HS-5 (cell line): ENCODE measurements at places on chromosomes 7 and 10.

DNA sequence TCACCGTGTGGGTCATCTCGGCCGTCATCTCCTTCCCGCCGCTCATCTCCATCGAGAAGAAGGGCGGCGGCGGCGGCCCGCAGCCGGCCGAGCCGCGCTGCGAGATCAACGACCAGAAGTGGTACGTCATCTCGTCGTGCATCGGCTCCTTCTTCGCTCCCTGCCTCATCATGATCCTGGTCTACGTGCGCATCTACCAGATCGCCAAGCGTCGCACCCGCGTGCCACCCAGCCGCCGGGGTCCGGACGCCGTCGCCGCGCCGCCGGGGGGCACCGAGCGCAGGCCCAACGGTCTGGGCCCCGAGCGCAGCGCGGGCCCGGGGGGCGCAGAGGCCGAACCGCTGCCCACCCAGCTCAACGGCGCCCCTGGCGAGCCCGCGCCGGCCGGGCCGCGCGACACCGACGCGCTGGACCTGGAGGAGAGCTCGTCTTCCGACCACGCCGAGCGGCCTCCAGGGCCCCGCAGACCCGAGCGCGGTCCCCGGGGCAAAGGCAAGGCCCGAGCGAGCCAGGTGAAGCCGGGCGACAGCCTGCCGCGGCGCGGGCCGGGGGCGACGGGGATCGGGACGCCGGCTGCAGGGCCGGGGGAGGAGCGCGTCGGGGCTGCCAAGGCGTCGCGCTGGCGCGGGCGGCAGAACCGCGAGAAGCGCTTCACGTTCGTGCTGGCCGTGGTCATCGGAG lies 1.8 kb downstream of the ADRA2A start:
- no peak for DNase-seq

DNA sequence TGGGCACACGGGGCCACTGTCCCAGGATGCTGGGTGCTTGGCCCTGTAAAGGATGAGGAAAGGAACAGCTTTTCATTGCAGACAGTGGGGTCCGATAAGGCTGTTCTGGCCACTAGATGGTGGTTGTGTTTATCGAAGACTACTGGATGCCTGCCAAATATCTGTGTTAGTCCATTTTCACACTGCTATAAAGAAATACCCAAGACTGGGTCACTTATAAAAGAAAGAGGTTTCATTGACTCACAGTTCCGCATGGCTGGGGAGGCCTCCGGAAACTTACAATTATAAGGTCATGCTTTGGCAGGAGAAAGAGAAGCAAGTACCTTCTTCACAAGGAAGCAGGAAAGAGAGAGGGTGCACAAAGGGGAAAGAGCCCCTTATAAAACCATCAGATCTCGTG lies 32.2 kb upstream of the GARS1 start:
- DNase-seq: no peak

- DNase-seq: no peak
These were observed 113.5 kb upstream of the PDCD4 start for GRCh38 chr10:110758128-110758765.

GRCh38 chr7:25978466-25978865 lies 173.5 kb upstream of the NFE2L3 start:
- no peak for DNase-seq

GRCh38 chr10:13669182-13669855 lies 82.6 kb downstream of the PRPF18 start:
- no peak for DNase-seq

GRCh38 chr10:125878957-125879835 lies 1.9 kb downstream of the DHX32 start:
- peak; percentile 71 for DNase-seq

DNA sequence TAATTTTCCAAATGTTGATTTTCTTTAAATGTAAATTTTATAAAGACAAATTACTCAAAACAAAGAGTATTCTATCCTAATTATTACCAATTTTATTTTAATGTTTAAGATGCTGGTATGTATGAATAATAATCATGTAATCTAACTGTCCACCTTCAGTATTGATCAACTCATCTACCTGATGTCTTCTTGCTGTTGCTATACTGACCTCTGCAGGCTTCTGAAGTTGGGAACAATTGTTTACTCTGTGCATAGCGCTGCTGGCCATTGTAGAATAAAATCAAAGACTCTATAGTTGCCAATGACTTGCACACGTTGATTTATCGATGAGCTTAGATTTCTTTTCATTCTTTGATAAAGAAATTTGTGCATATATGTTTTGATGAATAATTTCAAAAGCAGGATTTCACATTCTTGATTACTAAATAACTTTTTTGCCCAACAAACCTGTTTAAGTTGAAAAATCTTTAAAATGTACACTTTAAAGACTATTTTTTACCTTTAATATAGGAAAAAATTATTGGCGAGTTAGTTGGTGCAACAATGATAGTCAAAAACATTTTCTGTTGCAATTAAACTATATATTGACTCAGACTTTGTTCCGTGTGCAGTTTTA lies 282.3 kb downstream of the TFEC start:
- no peak for DNase-seq

GRCh38 chr10:91022924-91023699 lies 102.2 kb upstream of the ANKRD1 start:
- no peak for DNase-seq

- DNase-seq: no peak
These were observed 159.8 kb downstream of the CCDC7 start for GRCh38 chr10:32605787-32606186.

DNA sequence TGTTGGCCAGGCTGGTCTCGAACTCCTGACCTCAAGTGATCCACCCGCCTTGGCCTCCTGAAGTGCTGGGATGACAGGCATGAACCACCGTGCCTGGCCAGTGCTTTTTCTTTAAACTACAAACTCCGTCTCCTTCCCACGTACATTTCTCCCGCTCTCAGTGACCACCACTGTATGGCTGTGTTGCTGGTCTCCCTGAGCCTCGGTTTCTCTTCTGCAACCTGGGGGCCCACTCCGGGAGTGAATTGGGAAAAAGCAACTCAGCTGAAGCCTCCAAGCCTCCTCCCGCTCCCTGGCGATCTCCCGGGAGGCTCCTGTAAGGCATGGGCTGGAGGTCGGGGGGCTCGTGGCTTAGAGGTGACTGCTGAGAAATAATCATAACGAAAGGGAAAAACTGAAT lies 136.3 kb downstream of the ELFN1 start:
- DNase-seq: no peak

DNA sequence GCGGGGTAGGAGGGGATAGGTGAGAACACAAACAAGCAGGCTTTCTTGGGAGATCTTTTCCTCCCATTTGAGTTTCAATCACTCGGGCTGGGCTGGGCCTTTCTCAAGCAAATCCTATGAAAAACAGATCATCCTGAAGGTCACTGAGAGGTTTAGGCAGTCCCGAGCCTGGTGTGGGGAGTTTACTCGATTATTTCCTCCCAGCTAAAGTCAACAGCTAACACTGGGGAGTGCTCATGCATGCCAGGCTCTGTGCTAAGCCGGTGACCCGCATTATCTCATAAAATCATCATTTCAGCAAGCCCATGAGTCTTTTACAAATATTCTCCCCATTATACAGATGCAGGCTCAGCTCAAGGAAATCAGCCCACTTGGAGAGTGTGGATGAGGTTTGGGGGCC lies 85.0 kb upstream of the PAX2 start:
- DNase-seq: no peak

DNA sequence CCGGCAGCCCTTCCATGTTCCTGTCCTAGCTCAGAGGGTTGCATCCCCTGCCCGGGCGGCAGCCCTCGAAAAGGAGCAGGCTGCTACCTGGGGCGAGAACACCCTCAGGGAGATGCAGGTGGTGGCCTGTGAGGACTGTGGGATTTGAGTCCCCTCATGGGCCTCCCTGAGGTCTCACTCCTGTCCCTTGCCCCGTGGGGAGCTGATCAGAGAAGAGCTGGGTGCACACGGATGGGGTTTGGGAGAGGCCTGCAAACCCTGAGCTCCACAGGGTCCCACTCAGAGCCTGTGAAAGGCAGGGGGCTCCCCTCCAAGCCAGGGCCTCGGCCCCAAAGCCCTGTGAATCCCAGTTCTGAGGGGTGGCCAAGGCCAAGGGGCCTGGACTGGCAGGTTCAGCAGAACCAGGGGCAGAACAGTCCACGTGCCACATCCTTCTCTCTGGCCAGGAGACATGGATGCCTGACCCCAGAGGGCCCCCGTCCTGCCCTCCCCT lies 424 bp upstream of the CYP2W1 start:
- DNase-seq: no peak

GRCh38 chr10:114060456-114060855 lies 16.8 kb downstream of the ADRB1 start:
- no peak for DNase-seq

DNA sequence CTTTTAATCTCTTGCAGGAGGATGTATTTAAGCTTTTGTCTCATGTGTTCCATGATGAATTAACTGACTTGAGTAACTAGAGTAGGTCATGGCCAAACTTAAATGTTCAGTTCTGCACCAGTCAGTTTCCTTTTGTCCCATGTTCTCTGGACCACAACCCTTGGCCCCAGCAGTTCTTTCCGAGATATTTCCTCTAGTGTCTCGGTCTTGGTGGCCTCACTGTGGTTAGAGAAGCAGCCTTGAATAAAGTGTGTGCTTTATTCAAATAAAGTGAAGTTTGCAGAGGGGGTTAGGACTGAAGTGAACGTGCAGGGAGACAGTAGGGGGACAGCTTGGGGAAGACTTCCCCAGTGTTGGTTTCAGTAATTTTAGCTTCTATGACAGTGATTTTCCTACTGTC lies 9.3 kb downstream of the ZNF212 start:
- DNase-seq: no peak

DNA sequence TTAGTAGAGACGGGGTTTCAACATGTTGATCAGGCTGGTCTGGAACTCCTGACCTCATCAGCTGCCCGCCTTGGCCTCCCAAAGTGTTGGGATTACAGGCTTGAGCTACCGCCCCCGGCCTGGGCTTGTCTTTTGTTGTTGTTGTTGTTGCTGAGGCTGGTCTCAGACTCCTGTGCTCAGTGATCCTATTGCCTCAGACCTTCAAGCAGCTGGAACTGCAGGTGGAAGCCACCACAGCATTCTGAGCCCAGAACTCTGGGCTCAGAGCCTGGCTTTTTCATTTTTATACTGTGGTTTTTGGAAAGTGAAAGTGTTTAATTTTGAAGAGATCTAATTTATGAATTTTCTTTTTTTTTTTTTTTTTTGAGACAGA lies 16.2 kb upstream of the DNAJB6 start:
- DNase-seq: no peak

GRCh38 chr10:48274636-48275035 lies at the start of gene FRMPD2:
Gene FRMPD2 (minus strand): TSS chr10:48274696. CDS start chr10:48274567, 129 bp downstream.
- DNase-seq: no peak

DNA sequence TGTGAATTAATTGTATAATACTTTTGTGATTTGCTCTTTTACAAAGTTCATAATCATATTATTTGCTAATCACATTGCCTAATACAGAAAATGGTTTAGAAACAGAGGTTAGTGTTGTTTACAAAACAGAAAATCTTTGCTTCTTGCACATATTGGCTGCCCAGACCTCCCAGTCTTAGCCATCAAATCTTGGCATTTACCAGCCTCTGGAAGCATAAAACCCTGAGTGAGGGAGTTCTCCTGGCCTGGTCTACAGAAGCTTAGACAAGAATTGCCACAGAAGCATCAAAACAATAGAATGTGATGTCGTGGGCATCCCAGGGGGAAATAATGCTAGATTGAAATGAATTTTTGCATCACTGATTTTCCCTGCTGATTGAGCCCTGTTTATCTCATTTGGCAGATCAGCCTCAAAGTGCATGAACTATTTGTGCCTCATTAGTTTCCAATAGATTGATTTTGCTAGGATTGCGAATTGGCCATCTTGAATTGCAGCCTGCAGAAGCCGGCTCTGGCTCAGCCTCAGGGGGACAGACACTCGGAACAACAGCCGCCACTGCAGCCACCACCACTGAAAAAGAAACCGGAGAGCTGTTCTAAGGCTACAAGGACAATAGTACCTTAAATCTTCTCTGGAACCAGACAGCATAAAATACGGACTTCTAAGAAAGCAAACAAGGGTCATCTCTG lies 11.1 kb upstream of the SORBS1 start:
- DNase-seq: no peak

GRCh38 chr7:39085590-39086049 lies 107.9 kb downstream of the POU6F2 start:
- no peak for DNase-seq

DNA sequence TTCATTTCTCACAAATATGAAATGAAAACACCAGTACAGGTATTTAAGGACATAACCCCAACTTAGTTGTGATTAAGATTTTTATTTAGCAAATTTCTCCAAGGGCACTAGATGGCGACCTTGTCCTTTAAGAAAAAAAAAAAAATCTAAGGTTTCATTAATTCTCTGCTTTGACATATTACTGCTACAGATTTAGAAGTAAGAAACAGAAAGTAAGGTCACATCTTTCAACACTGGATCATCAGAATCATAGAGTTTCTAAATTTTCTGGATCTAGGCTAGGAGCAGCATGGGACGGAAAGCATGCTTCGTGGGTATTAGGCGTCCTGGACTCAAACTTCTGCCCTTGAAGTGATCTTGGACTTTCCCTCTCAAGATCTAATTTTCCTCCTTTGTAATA lies 85.5 kb upstream of the PRKG1 start:
- DNase-seq: no peak

DNA sequence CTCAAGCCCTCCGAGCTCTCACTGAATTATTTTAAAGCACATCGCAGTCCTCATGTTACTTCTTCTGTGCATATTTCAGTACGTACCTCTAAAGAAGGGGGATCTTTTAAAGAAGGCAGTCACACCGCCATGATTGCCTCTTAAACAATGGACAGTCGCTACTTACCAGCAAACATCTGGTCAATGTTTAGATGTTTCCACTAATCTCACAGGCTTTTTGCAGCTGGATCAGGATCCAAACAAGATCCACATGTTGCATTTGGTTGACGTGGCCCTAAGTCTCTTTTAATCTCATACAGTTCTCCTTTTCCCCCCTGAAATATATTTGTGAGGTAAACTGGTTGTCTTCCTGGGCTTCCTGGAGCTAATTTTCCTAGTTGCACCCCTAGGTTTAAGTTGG lies 50.0 kb downstream of the PRF1 start:
- no peak for DNase-seq

DNA sequence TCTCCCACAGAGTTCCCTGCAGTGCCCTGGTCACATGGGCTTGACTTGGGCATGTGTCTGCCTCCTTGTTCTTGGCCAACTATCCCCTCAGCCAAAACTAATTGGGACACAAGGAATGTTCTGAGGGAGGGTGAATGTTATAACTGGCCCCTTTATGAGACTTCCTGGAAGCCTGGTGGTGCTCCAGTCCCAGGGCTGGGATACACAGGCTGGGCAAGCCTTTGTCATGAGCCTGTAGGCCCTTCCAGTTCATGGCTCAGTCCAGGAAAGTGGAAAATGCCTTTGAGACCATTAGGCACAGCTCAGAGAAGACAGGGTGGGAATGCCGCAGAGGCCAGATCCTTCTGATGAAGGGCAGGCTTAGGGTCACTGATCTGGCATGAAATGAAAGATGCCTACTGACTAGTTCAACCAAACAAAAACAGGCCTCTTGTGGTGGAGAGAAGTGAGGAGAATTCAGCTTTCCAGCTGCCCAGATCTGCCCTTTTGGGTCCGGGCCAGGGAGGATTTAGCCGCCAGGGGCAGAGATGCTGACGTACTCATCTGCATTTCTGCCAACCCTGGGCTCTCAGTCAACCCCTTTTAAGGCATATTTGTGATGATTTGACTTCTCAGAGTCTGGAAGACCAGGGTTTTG lies 961.5 kb downstream of the KCNMA1 start:
- no peak for DNase-seq

- DNase-seq: no peak
These were observed 320.7 kb downstream of the CAMK1D start for GRCh38 chr10:12670004-12670403.
